Activated CD8-positive, alpha-beta memory T cell treated with anti-CD3 and anti-CD28 coated beads for 4 hours (primary cell): ENCODE measurements at places on chromosomes 6 and 20.

GRCh38 chr6:41519745-41520699, 26.2 kb upstream of the FOXP4 start:
- DNase-seq = no peak

GRCh38 chr6:157428427-157429202, 47.6 kb downstream of the ZDHHC14 start:
- DNase-seq = peak; percentile 5

DNA sequence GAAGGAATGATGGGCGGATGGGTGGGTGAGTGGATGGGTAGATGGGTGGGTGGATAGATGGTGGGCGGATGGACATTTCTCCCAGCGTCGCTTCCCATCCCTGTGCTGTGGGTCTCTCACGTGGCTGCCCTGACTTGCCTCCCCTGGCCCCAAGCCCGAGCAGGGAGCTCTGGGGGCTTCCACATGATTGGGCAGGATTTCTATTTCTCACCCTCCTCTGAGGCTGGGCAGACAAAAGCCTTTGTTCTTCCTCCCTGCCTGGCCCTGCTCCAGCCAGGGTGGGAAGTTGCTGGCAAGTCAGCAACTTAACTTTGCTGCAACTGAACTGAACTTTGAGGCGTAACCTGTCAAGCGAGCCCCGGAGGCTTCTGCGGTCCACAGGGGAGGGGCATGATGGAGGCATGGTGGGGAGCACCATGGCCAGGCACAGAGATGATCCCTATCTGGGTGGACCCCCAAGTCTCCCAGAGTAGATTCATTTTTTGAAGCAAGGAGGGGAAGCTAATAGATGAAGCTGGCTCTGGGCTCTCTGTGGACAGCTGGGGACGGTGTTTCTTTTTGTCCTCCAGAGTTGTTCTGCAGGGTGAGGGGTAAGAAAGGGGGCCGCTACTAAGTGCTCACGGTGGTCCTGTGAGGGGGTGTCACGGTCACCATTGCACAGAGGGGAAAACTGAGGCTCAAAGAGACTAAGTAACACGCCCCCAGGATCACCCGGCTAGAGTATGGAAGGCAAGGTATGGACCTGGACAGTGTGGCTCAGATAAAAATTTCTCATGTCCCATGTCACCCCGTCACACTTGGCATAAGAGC, 140.1 kb downstream of the CEBPB start:
- DNase-seq = no peak

GRCh38 chr6:34027445-34027936, 118.4 kb downstream of the GRM4 start:
- DNase-seq = peak; percentile 19

- DNase-seq = no peak
Measured at GRCh38 chr6:143559051-143559660, 47.6 kb upstream of the FUCA2 start.
